Activated naive CD8-positive, alpha-beta T cell treated with anti-CD3 and anti-CD28 coated beads, Interleukin-2, amount 10 ng/mL, durations not matched to agents 7 days and 5 days (primary cell): ENCODE measurements at places on chromosomes 1 and 21. TPM values are rescaled to one million over a fixed set of nuclear protein-coding genes. Genes with fewer than 3 reads are reported as not detected.

DNA sequence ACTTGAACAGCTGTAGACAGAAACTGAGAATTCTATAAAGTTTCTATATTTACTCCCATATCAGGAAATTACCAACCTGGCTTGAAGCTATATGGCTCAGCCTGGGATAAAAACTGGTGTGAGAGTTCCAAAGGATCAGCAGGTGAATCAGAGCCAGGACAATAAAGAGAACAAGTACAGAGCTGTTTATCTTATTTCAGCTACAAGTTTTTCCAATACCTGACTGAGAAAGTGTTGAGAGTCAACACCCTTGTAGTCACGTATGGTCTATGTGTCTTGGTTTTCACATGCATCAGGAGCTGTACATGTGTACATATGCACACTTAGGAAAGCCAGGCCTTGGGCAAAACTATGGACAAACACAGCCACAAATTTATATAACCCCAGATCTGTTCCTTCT, 40.7 kb upstream of the CXADR start:
- DNase-seq: no peak
- H3K27ac ChIP-seq: no peak overlapping the region
- H3K27me3 ChIP-seq: no peaks in the 10 kb centered on the region
- H3K36me3 ChIP-seq: no peaks in the 10 kb centered on the region
- H3K4me1 ChIP-seq: no peaks in the 10 kb centered on the region

- H3K4me1 ChIP-seq: peaks cover 2% of the 10 kb centered on the region
- no peak overlapping the region for H3K4me3 ChIP-seq
- H3K36me3 ChIP-seq: no peaks in the 10 kb centered on the region
Measured at GRCh38 chr1:210989905-210990304, 144.0 kb downstream of the KCNH1 start.

GRCh38 chr1:153763365-153764225, 11.6 kb upstream of the SLC27A3 start:
- H3K4me3 ChIP-seq: no peak overlapping the region
- H3K27me3 ChIP-seq: no peaks in the 10 kb centered on the region
- no peaks in the 10 kb centered on the region for H3K4me1 ChIP-seq
- no peak for DNase-seq

- DNase-seq: no peak
- H3K4me1 ChIP-seq: peaks cover 12% of the 10 kb centered on the region
- no peak overlapping the region for H3K4me3 ChIP-seq
- no peaks in the 10 kb centered on the region for H3K36me3 ChIP-seq
- H3K27me3 ChIP-seq: peaks cover 14% of the 10 kb centered on the region
Measured at GRCh38 chr1:111747947-111748346, 7.8 kb upstream of the DDX20 start.

The FMO1 gene
- total RNA-seq: not detected

The CASQ1 gene
- not detected for total RNA-seq
